ENCODE measurements at places on chromosomes 12 and 14.
A peak's percentile ranks its signal among the peaks of the same experiment; 100 is the strongest.

DNA sequence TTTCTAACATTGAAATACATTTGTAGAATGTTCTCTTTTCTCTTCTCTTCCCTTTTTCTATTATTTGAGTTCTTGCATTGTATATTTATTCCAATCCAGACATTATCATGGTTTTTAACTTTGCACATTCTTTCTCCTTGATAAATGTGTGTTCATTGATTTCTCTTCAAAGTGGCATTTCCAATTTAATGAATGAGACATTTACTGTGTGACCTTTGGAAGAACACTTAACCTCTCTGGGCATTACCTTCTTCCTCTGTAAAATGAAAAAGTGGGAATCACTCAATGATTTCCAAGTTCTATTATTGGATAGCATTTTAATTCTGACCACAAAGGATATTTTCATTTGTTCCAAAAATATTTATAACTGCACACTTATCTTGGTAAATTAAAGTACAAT lies 1095.8 kb downstream of the GALC start:
- DNase-seq, result no peak

- DNase-seq, result no peak
Measured at GRCh38 chr12:46872135-46872534, 46.3 kb upstream of the SLC38A4 start.

- DNase-seq, result peak; percentile 68
Measured at GRCh38 chr12:52181746-52182145, 10.1 kb downstream of the KRT80 start.

GRCh38 chr12:42625611-42626010 lies 36.1 kb upstream of the PRICKLE1 start:
- DNase-seq, result no peak

DNA sequence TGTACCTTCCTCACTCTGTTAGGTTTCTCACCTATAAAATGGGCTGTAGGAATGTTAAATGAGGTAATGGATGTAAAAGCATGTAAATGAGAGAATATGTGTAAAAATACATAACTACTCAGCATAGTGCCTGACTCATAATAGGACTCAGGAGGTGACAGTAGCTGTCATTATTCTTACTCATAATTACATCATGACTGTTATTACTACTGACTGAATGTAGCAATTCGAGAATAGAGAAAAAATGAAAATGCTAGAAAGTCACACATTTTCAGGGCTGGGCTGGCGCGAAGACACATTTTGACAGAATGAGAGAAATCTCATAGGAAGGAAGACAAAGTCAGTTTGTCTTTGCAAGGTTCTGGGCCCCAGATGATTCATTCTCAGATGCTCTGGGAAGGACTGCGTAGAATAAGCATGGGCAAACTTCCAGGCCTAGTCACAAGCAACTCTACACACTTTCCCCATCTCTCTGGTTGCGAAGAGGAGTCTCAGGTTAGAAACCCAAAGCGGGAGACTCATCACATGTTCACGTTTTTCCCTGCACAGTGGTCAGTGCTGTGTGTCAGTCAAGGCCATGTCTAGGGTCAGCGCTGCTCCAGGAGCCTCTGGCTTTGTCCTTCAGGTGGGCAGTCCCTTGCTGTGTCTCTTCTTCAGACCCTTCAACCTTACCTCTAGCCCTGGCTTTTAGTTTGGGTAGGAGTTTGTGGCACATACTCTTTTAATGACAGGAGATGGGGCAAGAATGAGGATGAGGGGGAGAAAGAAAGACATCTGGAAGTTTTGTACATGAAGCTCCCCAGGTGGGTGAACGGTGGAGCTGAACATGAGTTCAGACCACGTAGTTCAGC lies 8.4 kb downstream of the GPRC5A start:
- DNase-seq, result peak; percentile 84

GRCh38 chr12:7711133-7711532 lies at the start of gene DPPA3:
DPPA3 (plus strand) TSS chr12:7711433; CDS start chr12:7711571, 138 bp downstream.
- DNase-seq, result no peak

DNA sequence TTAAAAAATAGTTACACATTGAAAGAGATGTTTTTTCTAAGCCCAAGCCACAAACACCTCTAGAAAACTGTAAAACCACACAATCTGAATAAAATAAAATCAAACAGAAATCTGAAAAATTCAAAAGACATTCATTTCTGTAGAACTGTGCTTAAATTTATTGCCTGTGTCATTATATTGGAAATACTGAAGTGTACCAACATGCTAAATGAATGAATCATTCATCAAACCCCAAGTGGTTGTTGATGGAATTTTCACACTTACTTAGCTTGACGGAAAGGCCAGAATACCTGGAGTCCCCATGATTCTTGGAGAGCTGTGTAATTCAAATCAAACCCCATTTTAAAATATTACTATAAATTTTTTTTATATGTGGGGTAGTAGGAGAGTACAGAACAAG lies 2.7 kb downstream of the KITLG start:
- peak; percentile 37 for DNase-seq

GRCh38 chr12:8544295-8544694 lies 3.6 kb upstream of the CLEC4E start:
- DNase-seq, result peak; percentile 18

DNA sequence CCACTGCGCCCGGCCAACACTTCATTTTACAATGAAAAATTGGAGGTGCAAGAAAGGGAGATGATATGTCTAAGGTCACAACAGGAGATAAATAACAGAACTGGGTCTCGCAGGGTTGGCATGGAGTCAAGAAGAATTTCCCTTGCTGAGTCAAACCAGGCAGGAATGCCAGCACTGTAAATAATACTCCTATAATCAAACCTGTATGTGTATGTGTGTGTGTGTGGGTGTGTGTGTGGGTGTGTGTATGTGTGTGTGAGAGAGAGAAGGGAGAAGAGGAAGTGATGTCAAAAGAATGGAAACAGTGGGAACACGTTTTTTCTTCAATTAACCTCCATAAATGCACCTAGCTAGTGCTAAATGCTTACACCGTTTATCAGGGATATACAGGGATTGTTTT lies 70.4 kb downstream of the TMEM116 start:
- peak; percentile 55 for DNase-seq
